MM.1S (cell line): ENCODE measurements at places on chromosomes 1 and 21.

- DNase-seq, result no peak
Measured at GRCh38 chr1:75952016-75952415, 19.8 kb upstream of the ASB17 start.

DNA sequence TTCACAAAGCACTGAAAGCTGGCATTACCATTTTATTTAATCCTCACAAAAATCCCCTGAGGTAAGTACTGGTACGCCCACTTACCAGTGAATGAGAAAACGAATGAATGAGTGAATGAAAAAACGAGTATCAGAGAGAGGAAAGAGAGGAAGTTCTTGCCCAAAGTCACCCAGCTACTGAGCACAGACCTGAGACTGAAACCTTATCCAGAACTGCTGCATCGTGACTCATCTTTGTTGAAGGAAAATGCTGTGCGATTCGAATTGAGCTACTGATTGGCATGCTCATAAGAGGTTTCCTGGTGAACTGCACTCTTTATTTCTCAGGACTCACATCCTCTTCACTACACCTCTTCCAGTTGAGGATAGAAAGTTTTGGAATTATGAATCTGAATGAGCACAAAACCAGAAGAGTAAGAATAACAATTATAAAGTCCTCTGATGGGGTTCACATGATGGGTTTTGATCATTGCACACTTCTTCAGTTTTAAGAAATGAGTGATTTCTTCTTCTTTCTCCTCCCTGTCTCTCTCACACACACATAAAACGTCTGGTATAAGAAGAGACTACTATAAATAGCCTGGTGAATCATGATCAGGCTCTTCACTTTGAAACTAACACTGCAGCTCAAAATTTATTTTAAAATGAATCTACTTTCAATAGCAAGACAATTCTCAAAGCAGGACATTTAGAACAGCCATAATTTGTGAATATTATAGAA is 32.1 kb downstream of the IL12RB2 start:
- peak; percentile 55 for DNase-seq

GRCh38 chr1:113958691-113959090 is 20.6 kb upstream of the OLFML3 start:
- no peak for DNase-seq

- no peak for DNase-seq
Measured at GRCh38 chr1:116907351-116907750, 2.4 kb upstream of the PTGFRN start.
